Stimulated activated CD8-positive, alpha-beta memory T cell treated with anti-CD3 and anti-CD28 coated beads, Interleukin-2, amount 100 ng/mL, for 48 hours (primary cell): ENCODE measurements at places on chromosomes 7 and 10.

DNA sequence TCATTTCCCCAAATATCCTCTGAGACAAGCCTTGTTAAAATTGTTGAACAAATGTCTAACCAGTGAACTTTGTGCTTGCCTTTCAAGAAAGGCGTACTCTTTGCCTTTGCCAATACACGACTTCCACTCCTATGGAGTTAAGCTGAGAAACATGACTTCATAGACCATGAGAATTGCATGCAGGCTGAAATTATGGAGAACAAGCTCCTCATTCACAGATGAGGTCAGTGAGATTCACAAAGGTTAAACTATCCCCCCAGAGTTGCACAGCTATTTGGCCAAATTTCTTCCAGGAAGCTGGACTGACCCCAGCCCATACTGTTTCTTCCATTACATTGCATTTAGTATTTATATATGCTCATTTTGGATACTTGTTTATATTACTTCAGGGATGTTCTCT is 221.4 kb upstream of the SEMA3C start:
- no peak for DNase-seq

DNA sequence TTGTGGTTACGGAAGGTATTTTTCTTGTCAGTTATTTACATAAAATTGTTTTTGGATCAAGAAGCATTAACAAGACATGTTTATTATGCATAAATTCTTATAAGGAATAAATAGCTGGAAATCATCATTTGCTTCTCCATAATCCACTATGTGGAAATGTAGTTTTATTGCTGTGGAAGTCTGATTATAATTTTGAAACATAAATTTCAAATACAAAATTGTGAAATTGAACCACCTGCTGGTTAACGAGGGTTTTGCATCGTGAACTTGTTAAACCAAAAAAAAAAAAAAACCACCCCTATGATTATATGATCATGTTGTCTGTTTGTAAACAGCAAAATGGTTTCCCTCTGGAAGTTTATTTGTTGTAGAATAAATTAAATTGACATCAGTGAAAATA is 25.9 kb downstream of the ABRAXAS2 start:
- DNase-seq = no peak

- DNase-seq = no peak
Observed at GRCh38 chr7:12637328-12637727, 50.1 kb upstream of the ARL4A start.

DNA sequence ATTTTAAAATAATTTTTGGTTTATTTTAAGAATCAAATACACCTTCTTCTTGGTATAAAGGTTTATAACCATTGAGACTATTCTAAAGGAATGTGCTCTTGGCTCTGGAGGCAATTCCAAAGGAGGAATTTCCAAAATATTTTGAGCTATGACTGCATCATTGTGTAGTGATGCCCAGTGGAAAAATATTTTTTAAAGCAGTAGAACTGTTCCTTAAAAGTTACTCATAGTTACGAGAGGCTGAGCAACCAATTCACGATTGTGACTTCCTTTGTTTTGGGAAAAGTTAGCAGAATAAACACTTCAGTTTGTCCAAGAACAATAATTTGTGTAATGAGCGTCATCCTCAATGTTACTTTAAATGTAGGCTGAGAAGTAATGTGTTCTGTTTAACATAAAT is 233.6 kb downstream of the BAMBI start:
- DNase-seq = no peak

DNA sequence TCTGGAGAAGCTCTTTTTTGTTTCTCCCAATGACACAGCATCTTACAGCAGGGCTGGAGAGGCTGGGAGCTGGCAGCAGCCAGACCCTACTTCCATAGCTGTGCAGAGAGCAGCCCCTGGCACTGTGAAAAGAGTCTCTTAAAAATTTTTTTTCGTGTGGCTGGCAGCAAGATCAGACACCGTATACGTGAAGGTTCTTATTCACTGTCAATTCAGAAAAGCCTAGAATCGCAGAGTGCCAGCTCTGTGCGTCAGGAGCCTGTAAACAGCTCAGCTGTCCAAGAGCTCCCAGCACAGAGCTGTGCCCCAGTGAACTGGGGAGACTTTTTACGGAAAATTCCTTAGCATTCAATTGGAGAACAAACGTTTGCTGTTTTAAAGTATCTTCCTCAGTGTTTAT is 6.5 kb downstream of the BAG3 start:
- DNase-seq = no peak

DNA sequence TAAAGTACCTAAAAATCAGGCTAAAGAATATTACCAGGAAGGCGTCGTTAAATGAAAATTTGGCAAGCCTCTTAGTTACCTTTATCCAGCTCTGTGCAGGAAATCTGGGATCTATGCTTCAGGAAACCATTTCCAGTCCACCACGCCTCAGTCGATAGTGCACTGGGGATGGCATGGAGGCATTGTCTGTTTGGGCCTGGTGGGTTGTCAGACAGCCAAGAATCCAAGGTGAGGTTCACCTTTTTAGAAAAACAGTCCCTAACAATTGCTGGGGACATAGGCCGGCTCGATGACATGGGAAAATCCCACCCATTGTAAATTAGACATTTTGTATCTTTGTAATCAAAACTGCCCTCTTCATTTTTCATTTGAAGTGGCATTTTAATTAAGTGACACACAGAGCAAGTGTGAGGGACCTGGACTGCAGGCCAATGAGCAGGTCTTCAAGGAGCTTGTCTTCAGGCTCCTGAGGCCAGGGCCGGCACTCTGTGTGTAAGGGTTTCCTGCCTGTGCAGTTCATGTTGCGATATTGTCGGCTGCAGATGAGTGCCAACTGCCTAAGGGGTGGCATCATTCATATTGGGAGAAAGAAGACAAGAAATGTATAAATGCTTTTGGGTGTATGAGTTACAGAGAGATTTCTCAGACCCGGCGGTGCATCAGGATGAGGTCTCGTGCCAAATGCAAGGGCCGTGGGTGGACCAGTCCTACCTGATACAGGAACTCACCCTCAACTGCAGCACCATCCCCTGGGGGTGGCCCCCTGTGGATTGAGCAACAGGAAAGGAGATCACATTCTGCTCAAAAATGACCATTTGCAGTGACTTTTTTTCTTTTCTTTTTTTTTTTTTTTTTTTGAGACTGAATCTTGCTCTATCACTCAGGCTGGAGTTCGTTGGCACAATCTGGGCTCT is 80.8 kb downstream of the PTPRE start:
- DNase-seq = no peak

DNA sequence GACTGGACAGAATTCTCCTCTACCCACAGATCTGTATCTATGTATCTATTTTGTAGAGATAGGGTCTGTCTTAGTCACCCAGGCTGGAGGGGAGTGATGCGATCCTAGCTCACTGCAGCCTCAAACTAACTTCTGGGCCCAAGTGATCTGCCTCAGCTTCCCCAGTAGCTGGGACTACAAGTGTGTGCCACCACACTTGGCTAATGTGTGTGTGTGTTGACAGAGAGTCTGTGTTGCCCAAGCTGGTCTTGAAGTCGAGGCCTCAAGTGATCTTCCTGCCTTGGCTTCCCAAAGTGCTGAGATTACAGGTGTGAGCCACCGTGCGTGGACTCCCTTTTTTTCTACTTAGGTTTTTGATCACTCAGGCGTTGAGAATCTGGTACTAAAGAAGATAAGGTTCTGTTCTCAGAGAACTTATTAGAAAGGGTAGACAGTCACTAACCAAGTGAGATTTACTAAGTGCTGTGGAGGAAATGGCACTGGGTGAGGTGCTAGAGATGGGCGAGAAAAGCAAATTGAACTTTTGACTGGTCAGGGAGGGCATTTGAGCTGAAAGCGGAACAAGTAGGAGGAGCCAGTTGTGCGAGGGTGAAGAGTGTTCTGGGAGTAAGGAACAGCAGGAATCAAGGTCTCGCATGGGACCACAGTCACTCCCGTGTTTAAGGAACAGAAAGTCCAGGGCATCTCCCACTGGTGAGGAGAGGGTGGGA is 18.0 kb downstream of the NDUFB2 start:
- DNase-seq = no peak

- DNase-seq = no peak
Observed at GRCh38 chr7:73828107-73828803, 2.5 kb upstream of the CLDN4 start.

DNA sequence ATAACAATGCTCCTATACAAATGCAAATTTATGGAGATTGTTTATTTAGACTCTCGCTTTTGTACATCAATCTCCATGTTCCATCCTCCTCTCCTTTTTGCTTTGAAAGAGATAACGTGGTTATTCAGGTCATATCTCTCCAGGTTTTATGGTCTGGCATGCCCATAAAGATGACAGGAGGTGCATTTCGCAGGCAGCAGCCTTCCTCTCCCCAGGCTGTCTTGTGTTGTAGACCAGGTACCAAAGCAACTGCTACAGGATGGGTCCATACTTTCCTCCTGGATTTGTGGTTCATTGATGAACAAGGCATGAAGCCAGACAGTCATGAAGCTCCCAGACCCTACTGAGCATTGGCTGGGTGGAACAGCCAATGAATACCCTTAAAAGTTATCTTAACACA is 400.2 kb upstream of the NPVF start:
- no peak for DNase-seq

GRCh38 chr10:101782811-101783735 is at the start of gene NPM3:
Gene NPM3 (minus strand): TSS chr10:101783446. CDS start chr10:101783390, 56 bp downstream.
- peak; percentile 80 for DNase-seq

DNA sequence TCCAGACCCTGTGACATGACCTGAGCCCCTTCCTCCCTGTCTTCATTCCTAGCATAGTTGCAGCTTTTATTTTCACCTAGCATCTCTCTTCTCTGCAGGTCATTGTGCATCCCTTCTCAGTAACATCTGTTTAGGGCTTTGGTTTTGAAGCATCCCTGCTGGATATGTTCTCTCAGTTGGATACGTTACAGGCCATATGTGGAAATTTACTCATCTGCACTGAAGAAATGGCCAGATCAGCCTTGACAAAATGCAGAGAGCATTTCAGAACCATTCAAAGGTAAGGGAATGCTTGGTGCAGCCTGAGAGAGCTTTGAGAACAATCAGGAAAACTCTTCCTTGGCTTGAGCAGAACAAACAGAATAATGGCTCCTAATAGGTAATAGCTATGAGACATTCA is 647.0 kb downstream of the KCNMA1 start:
- DNase-seq = no peak

GRCh38 chr7:51789489-51789888 is 472.9 kb upstream of the COBL start:
- DNase-seq = no peak

GRCh38 chr10:60732198-60732806 is 46.0 kb upstream of the CDK1 start:
- no peak for DNase-seq

- DNase-seq = no peak
Observed at GRCh38 chr7:18445483-18445882, 50.1 kb upstream of the HDAC9 start.

- DNase-seq = no peak
Observed at GRCh38 chr7:129903935-129904334, 48.8 kb downstream of the UBE2H start.

- DNase-seq = no peak
Observed at GRCh38 chr10:78729800-78730199, 339.0 kb upstream of the ZMIZ1 start.

GRCh38 chr10:93071177-93071472 is 2.6 kb upstream of the CYP26A1 start:
- DNase-seq = no peak

DNA sequence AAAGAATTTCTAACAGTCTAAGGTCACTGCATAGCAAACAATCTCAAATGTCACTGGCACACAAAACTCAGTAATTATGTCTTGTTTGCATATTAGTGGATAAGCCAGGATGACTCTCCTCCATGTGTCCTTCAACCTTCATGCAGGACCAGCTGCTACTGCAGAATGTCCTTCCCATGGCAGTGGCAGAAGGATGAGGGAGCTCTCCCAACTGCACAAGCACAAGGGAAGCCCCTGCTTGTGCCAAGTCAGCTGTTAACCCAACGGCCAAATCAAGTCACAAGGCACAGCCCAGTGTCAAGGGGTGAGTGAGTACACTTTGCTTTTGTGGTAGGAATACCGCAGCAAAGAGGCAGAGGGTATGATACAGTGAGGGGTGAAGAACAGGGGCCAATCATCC is 59.3 kb upstream of the VWC2 start:
- DNase-seq = no peak

GRCh38 chr7:44291066-44291732 is 34.2 kb downstream of the CAMK2B start:
- no peak for DNase-seq

- no peak for DNase-seq
Observed at GRCh38 chr10:132839061-132839460, 53.1 kb upstream of the NKX6-2 start.

DNA sequence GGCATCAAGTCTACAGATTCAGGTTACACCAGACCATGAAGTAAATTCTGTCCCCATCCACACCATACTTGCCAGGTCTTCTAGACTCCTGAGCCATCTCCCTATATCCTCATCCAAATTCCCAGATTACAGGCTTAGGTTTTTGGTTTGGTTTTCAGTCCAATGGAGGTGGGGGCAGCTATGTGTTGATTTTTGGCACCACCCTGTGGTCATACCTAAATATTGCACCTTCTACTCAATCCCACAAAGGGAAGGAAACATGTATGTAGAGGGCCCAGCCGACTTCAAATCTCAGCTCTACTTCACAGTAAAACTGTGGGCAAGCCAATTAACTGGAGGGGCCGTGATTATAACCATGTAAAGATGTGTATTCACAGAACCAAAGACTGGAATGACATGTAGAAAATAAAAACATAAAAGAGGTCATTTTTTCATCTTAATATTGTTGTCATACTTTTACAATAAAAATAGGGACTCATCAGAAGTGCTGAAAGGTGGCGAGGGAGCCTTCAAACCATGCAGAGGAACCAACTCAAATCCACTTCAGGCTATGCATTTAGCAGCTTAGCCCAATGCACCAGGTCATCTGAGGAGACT is 19.8 kb downstream of the ERCC6 start:
- DNase-seq = no peak

DNA sequence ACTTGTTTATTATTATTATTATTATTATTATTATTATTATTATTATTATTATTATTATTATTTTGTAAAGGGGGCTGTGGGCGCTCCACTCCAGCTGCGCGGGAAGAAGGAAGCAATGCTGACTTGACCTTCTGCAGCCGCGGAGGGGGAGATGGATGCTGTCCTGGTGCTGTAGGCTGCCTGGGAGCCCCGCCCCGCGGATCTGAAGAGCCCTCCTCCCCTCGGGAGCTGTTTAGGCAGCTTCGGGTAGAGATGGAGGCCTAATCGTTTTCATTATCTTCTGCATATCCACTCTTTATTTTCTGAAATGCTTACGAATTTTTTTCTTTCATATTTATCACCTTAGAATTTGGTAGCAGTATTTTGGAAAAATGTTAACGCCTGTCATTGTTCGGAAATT is 101.2 kb upstream of the KLF6 start:
- DNase-seq = no peak

- no peak for DNase-seq
Observed at GRCh38 chr10:105259201-105259600, 618.1 kb downstream of the SORCS3 start.

DNA sequence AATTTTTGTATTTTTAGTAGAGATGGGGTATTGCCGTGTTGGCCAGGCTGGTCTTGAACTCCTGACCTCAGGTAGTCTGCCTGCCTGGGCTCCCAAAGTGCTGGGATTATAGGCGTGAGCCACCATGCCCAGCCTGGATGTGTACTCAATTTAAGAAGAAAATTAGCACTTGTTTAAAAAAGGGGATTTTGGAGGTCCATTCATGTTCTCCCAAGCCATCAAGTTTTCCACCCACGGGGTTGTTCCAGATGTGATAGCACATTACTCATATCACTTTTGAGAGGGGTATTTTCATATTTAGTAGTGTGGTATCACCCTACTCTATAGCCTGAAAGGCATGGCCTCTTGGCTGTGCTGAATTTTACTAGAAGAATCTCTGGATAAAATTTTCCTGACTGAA is 10.5 kb upstream of the SLC26A3 start:
- DNase-seq = peak; percentile 23
